COR-L47 (cell line): ENCODE measurements at places on chromosomes 7 and 10.
A peak's percentile ranks its signal among the peaks of the same experiment; 100 is the strongest.

DNA sequence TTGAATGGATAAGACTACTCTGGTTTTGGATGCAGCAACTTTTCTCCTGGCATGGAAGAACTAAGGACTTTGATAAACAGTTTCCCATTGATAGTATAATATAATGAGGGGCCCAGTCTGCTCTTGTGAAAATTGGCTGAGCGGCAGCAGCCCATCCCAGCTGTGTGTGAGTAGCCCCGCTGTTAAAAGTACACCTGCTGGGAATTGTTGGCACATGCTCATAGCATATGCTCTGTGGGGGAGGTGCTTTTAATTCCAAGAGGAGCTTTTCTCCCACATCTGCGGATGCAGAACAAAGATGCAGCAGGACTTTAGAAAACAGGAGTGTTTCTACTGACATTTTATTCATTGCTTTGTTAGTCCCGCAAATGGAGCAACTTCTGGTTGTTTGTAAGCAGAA, 19.0 kb downstream of the SRI start:
- peak; percentile 84 for DNase-seq

- DNase-seq, result no peak
These were observed 102.6 kb downstream of the PARP12 start for GRCh38 chr7:139960157-139960556.

DNA sequence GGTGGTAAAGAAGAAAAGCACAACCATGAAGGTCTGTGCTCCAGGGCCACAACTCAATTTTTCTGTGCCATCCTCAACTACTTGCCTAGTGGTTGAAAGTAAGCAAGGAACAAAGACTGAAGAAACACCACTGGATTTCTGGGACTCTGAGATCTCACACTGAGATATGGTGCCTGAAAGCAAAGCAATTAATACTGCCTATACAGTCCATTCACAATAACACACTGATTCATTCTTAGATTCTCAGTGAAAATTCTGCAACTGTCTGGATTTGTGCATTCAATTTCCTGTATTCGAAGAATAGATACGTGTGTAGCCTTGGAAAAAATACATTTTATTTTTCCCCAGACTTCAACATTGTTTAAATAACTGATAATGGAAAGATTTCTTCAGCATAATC, 116.4 kb upstream of the FAM133B start:
- no peak for DNase-seq

- no peak for DNase-seq
These were observed 230.1 kb upstream of the SEMA3E start for GRCh38 chr7:83879063-83879462.

GRCh38 chr7:78479348-78479747, 680.8 kb downstream of the PHTF2 start:
- no peak for DNase-seq

GRCh38 chr10:123599366-123599849, 66.7 kb upstream of the GPR26 start:
- no peak for DNase-seq

- DNase-seq, result no peak
These were observed 98.3 kb downstream of the CHST15 start for GRCh38 chr10:123995082-123995460.

- no peak for DNase-seq
These were observed 607.6 kb upstream of the PFKP start for GRCh38 chr10:2459713-2460112.

GRCh38 chr10:8404721-8405120, 350.2 kb downstream of the GATA3 start:
- no peak for DNase-seq

GRCh38 chr7:91541641-91542040, 277.4 kb downstream of the FZD1 start:
- no peak for DNase-seq

DNA sequence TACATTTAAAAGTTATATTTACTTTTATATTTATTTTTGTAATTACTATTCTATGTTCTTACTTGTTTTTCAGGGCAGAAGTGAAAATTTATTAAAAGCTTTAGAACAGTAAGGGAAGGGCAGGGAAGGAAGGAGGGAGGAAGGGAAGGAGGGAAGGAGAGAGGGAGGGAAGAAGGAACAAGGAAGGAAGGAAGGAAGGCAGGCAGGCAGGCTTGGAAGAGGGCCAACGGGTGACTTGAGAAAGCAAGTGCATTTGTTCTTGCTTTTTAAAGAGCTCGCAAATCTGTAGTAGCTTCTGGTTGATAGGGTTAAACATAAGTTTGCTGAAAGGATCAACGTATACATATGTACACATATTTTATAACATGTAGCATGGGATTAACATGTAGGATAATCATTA, 725.3 kb upstream of the FZD8 start:
- no peak for DNase-seq

- DNase-seq, result no peak
These were observed 136.8 kb downstream of the DGKB start for GRCh38 chr7:14765731-14766130.

DNA sequence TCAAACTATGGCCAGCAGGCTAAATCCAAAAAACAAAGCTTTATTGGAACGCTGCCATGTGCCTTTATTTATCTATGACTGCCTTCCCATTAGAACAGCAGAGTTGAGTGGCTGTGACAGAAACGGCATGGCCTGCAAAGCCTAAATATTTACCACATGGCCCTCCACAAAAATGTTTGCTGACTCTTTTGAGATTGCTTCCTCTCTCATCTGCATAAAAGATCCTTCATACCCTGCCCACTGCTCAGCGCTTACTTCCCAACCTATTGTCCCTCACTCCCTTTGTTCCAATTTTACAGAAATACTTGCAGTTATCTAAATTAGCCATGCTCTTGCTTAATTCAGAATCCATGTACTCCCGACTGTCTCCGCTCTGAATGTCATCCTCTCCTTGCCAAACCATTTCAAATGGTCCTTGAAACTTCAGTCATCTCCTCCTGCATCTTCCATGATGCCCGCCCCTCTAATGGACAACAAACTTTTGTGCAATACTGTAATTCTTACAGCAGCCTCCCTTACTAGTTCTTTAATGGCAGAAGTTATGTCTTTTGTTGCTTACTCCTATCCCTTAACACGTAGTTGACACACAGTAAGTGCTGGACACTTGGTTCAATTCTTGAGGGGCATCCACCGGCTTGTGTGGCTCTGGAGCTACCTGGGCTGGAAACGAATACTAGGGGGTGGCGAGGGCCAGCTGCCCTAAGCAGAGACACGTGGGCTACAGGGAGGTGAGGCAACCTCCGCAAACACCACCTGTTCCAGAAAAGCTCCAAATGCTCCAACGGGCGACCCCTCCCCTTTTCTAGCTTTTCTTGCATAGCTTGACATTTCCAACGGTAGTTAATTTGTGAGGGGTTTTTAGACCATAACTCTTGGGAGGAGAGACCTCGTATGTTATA, 832 bp downstream of the XRCC2 start:
- peak; percentile 82 for DNase-seq

- DNase-seq, result no peak
These were observed 1024.8 kb downstream of the LRMDA start for GRCh38 chr10:76456197-76456596.

- no peak for DNase-seq
These were observed 40.4 kb upstream of the MPP7 start for GRCh38 chr10:28343252-28343651.

DNA sequence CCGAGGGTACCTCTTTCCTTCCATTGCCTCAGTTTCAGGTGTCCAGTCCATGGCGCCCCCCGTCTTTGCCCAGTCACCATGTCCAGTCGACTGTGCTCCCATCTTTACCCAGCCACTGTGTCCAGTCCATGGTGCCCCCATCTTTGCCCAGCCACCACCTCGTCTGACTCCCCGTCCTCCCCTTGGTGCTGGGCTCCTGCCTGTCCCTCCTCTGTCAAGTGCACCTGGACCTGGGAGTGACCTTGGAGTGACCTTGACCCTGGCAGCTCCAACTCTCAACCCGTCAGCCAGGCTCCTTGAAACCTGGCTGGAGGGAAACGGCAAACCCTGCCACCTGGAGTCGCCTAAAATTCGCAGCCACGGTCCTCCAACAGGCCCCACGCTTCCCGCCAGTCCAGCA, 180.2 kb downstream of the ADARB2 start:
- no peak for DNase-seq

- DNase-seq, result no peak
These were observed 157.0 kb downstream of the ARID5B start for GRCh38 chr10:62058476-62058875.

- DNase-seq, result no peak
These were observed 17.9 kb upstream of the FFAR4 start for GRCh38 chr10:93548376-93549071.

DNA sequence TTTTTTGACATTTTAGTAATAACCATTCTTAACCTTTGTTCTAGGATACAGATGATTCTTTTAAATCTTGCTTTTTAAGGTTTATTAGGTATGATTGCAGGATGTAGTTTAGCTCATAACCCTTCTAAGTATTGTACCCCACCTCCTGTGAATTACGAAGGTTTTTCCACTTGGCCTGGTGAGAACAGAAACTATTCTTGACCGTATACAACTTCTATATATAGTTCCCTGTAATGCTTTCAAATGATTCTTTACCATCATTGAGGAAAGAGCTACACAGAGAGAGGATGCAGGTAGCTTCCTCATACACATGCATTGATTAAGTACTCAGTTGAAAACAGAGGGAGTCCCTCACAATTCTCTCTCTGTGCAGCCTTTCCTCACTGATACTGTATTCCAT, 86.3 kb downstream of the PALS2 start:
- no peak for DNase-seq

- no peak for DNase-seq
These were observed 3.2 kb upstream of the NFKB2 start for GRCh38 chr10:102392306-102392705.

DNA sequence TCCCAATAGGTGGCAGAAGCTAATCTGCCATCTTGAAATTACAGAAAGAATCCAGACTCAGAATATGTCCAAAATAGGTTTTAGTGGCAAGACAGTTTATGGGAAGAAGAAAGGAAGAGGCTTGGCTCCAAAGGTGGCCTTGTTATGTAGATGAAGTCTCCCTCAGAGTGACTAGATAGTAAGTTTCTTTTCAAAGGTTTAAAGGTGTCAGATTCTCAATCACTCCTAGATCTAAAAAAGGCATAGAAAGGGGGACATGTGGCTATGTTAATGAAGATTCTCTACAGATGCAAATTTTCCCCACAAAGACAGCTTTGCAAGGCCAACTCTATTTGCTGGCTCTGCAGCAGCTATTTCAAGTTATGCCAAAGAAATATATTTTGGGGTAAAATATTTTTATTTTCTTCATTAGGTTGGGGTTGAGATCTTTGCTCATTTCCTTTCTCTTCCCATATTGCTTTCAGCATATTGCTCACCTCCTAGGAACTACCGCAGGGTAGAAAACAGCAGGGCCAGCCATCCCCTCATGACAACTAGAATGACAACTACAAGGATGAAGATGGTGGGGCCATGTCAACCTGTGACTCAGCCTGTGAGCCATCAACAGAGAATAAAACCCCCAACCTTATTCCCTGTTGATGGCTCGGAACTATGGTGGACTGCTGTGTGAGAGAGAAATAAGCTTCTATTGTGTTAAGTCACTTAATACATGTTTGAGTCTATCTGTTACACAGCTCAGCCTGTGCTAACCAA, 274.0 kb upstream of the GALNT17 start:
- no peak for DNase-seq
